ENCODE measurements at places on chromosomes 12 and 14.

GRCh38 chr12:45409966-45410365, 194.1 kb downstream of the ANO6 start:
- DNase-seq: no peak

GRCh38 chr12:54300732-54301427, at the start of gene NFE2:
Gene NFE2 (minus strand): TSS chr12:54301015. CDS start chr12:54295248, 5,767 bp downstream.
- no peak for DNase-seq

- no peak for DNase-seq
These were observed 43.6 kb downstream of the AMN start for GRCh38 chr14:102965971-102966655.

DNA sequence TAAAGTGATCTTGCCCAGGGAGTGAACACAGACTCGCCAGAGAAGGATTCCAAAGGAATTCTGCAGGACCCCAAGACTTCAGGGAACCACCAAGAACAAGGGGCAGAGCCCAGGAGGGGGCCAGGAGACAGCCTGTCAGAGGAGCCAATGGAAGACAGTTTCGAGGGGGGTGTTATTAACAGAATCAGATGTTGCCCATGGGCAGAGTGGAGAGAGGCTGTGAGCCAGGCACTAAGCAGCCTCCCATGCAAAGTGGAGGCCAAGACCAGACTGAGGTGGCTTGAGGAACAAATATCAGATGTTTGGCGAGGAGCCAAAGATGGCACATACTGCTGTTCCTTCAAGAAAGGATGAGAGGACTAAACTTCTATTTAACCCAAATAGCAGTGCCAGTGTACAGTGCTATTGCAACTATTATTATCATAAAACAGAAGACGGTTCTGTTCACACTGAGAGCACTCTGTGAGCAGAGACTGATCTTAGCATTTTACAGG, 12.6 kb downstream of the APPL2 start:
- no peak for DNase-seq

GRCh38 chr12:42725809-42726208, 136.3 kb upstream of the PRICKLE1 start:
- DNase-seq: no peak

GRCh38 chr12:19852100-19852855, 413.0 kb downstream of the AEBP2 start:
- no peak for DNase-seq

DNA sequence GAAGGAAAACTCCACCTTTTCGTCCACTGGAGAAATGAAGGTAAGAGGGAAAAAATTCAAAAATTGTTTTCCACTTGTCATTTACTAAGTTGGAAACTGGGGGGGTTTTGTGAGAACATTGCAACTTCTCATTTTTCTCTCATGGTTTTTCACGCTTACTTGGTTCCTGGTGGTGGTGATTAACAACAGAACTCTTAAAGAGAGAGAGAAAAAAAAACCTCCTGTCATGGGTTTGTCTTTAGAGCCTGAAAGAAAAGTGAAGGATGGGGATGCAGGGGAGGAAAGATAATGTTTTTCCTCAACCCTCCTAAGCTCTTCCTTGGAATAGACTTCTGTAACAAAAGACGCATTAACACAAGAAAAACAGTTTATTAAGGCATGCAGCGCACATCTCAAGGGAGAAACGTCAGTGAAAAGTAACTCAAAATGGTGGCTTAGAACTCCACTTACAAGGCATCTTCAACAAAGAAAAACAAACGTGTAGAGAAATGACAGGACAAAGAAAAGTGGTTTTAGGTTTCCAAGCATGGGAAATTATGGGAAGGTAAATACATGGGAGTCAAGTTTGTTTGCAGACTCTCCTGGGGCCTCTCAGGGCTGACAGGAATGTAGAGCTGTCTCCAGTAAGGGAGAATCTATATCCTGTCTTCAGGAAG, 81.9 kb upstream of the ATF7IP start:
- DNase-seq: no peak

DNA sequence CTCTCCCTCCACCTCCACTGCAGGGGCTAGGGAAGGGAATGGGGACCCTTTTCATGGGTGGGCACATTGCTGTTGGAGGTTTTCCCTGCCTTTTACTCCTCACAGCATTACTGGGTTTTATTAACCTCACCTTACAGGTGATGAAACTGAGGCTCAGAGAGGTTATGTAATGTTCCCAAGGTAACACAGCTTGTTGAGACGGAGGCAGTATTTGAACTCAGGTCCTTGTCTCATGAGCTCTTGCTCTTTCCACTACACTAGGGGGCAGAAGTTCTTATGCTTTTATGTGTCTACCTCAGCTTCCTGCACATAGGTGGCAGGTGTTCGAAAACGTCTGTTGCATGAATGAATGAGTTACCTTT, 11.7 kb downstream of the CISTR start:
- DNase-seq: no peak

GRCh38 chr14:106738075-106738474, 1211.7 kb downstream of the TMEM121 start:
- no peak for DNase-seq

GRCh38 chr12:64029013-64029857, 184.7 kb downstream of the SRGAP1 start:
- no peak for DNase-seq

DNA sequence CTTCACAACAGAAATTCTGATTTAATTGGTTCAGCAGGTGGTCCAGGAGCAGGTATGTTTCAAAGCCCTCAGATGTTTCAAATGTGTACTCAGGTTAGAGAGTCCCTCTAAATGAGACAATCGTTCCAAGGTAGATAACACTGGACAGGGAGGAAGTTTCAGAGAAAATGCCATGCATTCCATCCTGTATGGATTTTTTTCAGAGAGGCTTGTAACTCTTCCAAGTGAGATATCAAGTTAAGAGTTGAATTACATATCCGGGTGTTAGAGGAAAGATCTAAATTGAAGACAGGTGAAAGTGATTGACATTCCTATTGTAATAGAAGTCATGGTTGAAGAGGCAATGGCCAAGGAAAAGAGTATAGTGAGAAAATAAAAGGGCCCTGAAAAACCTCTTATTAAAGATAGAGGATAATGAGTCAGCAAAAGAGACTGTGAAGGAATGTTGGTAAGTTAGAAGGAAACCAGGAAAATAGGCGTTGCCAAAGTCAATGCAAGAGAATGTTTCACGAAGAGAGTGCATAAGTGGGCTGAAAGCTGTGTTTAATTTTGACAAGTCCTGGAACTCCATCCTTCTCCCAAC, 105.8 kb downstream of the BMP4 start:
- no peak for DNase-seq

DNA sequence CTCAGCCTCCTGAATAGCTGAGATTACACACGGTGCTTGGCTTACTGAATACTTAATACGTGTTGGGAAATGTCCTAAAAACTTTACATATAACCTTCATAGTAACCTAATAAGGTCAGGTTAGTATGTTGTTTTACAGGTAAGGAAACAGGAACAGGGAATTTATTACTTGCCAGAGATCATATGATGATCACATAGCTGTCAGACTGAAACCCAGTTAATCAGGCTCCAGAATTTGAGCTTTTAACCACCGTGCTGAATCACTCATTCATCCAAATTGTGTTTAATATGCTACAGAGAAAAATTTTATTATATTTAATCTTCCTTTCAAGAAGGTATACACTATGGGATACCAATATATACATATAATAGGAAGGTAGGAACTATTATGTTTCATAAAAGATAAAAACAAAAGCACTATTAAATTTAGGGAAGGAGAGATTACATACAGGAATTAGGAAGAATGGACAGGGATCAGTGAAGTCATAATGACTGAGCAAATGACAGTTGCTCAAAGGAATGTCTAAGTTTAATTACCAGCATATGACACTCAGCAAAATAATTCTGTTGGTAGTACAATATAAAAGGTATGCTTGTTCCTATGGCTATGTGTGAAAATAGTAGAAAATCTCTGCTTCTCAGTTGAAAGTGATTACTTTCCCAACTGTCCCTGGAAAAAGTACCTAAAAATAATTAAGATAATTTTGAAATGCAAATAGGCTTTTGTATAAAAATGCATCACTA, 59.3 kb downstream of the HEATR5A start:
- no peak for DNase-seq

DNA sequence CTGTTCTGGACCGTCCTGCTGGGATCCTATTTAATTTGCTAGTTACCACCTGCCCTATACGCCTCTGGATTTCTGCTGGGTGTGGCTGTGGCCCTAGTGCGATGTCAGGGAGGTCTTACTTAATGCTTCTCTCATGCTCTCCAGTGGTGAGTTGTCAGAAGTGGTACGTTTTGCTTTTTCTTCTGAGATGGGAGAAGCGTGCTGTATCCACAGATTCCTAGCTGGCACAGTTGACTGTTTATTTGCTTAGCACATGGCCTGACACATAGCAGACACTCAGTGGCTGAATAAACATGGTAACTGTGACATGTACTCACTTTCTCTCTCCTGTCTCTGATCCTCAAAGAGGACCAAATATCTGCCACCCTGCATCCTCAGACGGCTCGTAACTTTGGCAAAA, 107.3 kb downstream of the CACNA1C start:
- DNase-seq: no peak

DNA sequence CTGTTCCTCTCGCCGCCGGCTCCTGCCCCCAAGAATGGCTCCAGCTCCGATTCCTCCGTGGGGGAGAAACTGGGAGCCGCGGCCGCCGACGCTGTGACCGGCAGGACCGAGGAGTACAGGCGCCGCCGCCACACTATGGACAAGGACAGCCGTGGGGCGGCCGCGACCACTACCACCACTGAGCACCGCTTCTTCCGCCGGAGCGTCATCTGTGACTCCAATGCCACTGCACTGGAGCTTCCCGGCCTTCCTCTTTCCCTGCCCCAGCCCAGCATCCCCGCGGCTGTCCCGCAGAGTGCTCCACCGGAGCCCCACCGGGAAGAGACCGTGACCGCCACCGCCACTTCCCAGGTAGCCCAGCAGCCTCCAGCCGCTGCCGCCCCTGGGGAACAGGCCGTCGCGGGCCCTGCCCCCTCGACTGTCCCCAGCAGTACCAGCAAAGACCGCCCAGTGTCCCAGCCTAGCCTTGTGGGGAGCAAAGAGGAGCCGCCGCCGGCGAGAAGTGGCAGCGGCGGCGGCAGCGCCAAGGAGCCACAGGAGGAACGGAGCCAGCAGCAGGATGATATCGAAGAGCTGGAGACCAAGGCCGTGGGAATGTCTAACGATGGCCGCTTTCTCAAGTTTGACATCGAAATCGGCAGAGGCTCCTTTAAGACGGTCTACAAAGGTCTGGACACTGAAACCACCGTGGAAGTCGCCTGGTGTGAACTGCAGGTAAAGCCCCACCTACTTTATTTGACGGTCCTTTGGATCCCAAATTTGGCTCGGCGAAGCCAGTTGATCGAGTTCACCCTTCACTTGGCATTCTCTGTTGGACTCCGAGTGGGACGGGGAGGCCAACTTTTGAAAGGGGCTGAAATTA, 1.5 kb downstream of the WNK1 start:
- peak; percentile 25 for DNase-seq

- DNase-seq: no peak
These were observed 355.4 kb downstream of the CEP128 start for GRCh38 chr14:80586131-80586530.

DNA sequence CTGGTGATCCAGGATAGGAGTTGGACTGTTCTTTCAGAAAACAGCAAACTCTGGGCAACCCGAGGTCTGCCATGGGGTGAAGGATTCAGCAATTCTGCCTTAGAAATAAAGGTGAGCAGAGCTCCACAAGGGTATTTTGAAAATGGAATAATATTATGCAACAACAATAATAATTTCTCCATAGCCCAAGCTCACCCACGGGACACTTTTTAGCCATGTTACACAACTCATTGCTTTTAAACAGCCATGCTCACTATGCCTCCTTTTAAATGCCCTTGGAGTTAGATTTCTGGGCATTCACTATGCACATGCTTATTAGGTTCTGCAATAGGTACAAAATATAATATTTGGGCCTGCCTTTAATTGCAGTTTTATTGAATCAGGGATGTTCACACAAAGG, 37.2 kb downstream of the SLC35F4 start:
- no peak for DNase-seq

- DNase-seq: no peak
These were observed 305.4 kb downstream of the PCNX1 start for GRCh38 chr14:71212683-71213107.

DNA sequence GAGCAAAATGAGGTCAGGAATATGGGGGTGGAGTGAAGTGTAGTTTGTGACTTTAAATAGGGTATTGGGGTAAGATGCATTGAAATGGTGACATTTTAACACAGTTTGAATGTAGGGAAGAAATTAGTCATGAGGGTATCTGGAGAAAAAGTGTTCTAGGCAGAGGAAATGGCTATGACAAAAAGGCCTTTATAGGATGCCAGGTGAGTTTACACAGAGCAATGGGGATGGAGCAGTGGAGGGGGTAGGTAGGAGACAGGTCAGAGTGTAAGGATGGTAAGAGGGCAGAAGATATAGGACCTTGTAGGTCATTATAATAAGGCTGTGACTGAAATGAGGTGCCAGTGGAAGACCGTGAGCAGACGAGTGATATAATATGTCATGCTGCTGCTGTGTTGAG, 30.4 kb downstream of the HEATR5A start:
- DNase-seq: no peak

GRCh38 chr14:103140316-103141109, 17.3 kb downstream of the TNFAIP2 start:
- DNase-seq: no peak

- DNase-seq: no peak
These were observed 6.7 kb upstream of the FITM1 start for GRCh38 chr14:24123424-24124417.

- DNase-seq: no peak
These were observed 140.4 kb upstream of the ATF7IP start for GRCh38 chr12:14225064-14225463.

- DNase-seq: no peak
These were observed 182.1 kb upstream of the HMGA2 start for GRCh38 chr12:65642061-65642661.

DNA sequence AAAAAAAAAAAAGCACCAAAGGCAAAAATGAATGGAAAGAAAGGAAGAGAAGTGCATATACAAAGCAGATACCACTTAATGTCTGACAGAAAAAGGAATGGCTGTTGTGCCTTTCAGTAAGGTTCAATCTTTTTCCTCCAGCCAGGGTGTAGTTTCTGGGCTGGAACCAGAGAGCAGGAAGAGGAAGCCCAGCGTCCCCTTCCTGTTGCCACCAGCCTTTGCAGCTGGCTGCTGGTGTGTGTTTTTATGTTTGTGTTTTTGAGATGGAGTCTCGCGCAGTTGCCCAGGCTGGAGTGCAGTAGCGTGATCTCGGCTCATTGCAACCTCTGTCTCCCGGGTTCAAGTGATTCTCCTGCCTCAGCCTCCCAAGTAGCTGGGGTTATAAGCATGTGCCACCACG, 64.6 kb upstream of the LTA4H start:
- DNase-seq: no peak

DNA sequence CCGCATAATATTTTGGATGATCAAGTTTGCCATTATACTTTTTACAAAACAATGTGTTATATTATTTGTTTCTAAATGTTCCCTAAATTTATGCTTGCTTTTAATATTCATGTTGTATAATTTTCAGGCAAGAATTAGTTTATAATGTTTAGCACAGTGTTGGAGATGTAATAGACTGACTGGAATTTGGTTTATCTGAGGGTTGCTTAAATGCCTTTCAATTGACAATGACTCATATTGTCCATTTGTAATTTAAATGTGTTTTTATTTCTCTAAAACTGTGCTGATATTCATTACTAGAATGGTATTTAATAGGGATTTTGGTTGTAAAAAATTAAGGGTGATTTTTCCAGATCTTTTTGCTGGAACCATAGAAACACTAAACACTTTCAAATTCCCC, 788.4 kb downstream of the SLC6A15 start:
- DNase-seq: no peak

Measured in activated CD4-positive, CD25-positive, alpha-beta regulatory T cell (primary cell).